ENCODE measurements at places on chromosomes 12 and 14.

GRCh38 chr14:85042301-85042700 is 487.6 kb upstream of the FLRT2 start:
- DNase-seq: no peak

GRCh38 chr12:31899109-31899508 is 60.1 kb upstream of the RESF1 start:
- no peak for DNase-seq

DNA sequence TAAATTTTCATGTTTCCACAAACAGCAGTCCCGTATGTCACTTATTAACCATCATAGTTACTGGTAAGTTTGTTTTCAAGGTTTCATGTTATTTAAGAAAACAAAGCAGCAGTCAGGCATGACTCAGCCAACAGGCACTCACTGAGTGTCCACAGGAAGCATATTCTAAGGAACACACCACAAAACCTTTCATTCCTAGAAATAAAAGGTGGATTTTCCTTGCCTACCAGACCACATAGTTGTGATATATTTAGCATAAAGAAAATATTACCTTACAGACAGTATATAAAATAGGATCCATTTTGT is 143.3 kb upstream of the AVPR1A start:
- no peak for DNase-seq

GRCh38 chr12:66739940-66740651 is 61.2 kb upstream of the GRIP1 start:
- no peak for DNase-seq

- no peak for DNase-seq
These were observed 31.9 kb upstream of the MON2 start for GRCh38 chr12:62434494-62435302.

GRCh38 chr14:50882932-50883826 is 11.3 kb downstream of the ABHD12B start:
- no peak for DNase-seq

DNA sequence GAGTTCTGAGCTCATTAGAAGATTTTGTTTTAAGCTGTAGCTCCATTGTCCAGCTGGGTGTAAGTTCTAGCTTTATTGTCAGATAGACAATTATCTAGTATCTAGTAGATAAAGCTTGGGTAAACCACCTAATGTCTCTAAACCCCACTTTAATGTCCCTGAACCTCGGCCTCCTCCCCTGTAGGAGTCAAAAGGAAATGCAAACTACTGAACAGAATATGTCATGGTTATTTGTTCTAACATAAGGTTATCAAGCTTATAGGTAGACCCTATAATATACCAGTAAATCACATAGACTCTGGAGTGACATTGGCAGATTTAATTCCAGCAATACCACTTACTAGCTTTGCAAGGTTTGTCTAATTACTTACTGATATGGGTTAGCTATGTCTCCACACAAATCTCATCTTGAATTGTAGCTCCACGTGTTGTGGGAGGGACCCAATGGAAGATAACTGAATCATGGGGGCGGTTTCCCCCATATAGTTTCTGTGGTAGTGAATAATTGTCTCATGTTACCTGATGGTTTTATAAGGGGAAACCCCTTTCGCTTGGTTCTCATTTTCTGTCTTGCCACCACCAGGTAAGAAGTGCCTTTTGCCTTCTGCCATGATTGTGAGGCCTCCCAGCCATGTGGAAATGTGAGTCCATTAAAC is 29.4 kb downstream of the BCAT1 start:
- peak; percentile 61 for DNase-seq
